ENCODE measurements at places on chromosomes 2 and 18.

GRCh38 chr2:81068144-81068543, 763.6 kb upstream of the LRRTM1 start:
- DNase-seq, result no peak

GRCh38 chr2:157158111-157158510, 99.4 kb upstream of the GALNT5 start:
- DNase-seq, result no peak

- DNase-seq, result no peak
Measured at GRCh38 chr2:203853271-203853670, 14.3 kb upstream of the CTLA4 start.

DNA sequence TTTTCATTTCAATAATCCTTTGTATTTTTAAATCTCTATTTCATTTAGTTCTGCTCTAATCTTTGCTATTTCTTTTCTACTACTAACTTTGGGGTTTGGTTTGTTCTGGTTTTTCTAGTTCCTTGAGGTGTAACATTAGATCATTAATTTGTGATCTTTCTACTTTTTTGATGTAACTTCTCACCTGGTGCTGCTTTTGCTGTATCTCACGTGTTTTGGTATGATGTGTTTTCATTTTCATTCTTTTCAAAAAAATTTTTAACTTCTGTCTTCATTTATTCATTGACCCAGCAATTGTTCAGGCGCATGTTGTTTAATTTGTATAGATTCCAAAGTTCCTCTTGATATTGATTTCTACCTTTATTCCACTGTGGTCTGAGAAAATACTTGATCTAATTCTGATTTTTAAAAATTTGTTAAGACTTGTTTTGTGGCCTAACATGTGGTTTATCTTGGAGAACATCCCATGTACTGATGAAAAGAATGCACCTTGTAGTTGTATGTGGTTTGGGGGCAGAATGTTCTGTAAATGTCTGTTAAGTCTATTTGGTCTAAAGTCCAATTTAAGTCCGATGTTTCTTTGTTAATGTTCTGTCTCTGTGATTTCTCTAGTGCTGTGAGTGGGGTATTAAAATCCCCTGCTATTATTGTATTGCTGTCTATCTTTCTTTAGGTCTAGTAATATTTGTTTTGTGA, 17.3 kb upstream of the MALT1 start:
- DNase-seq, result no peak

GRCh38 chr18:33987206-33987605, 237.5 kb downstream of the NOL4 start:
- DNase-seq, result no peak

DNA sequence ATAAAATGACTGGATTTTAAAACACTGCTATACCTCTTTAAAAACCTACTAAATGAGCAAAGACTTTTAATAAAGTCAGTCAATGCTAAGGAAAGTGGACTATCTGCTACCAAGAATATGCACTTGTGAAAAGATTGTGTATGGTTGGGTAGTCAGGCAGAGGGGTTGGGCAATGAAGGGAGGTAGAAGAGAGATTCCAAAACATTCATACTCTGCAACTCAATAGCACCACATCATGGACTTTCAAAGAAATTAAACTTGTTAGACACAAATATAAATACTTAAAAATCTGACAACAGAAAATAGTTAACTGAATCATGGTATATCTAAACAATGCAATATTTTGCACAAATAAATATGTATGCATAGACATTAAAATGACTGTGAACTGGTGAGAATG, 139.9 kb upstream of the MAPRE2 start:
- DNase-seq, result no peak

DNA sequence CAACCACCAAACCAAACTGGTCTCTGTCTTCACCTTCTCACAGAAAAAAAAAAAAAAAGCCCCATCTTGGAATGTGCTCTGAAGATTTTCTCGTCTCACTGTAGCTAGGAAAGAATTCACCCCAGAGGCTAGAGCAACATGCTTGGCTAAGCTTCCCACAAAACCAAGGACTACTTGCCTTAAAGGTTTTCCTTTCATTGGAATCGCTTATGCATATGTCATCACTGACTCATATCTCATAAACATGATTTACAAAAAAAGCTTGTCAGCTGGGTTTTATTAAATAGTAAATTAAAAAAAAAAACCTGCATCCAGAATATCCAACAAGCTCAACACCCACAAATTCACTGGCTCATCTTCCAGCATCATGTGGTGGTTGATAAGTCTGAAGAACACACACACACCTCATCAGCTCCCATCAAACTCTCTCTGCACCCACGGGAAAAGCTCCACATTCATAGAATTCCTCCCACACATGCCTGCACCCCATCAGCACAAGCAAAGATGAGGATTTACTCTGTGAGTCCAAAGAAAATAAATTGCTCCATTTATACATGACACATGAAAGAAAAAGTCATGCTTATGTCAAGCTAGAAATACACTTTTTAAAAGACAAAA, 182.0 kb upstream of the TRIB2 start:
- no peak for DNase-seq

DNA sequence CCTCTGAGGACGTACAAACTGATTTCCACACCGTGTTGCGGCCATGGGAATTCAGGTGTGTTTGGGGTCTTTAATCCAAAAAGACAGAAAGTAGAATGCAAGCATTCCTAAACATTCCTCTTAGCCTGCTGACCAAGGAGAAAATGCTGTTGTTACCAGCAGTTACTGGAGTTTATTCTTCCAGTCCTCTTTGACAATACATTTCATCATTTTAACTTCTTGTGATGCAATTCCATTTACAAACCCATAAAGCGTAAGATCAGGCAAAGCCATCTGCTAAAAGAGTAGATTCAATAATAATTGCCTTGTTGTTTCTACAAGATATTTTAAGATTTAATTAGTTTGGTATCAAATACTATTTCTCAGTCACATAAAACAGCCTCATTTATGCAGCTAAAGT, 32.7 kb downstream of the SPIRE1 start:
- DNase-seq, result no peak

- DNase-seq, result no peak
Measured at GRCh38 chr18:44495151-44495550, 185.5 kb upstream of the SETBP1 start.

- DNase-seq, result no peak
Measured at GRCh38 chr18:48324651-48325050, 84.5 kb downstream of the ZBTB7C start.
